ENCODE measurements at places on chromosomes 7 and 10. TPM values are rescaled to one million over a fixed set of nuclear protein-coding genes. Genes with fewer than 3 reads are reported as not detected.

DNA sequence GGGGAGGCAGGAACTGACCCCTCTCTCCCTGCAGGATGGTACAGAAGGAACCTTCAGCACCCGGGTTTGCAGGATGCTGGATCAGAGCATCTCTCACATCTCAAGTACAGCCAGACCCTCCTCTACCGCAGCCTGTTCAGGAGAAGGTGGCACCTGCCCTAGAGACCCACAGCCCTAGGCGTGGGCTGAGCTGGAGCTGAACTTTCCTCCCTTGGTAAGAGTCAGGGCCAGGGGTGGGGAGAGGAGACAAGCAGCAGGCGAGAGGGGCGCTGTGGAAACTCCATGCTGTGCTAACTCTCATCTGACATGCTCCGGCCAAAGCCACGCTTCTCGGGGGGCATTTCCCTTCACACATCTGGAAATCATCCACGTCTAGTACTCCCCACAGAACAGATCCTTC lies 154.4 kb downstream of the DIP2C start:
- DNase-seq, result no peak

MALRD1 gene
- total RNA-seq, result not detected

- DNase-seq, result no peak
These were observed 74.2 kb downstream of the TYW1B start for GRCh38 chr7:72753781-72754180.

GRCh38 chr10:7389346-7389745 lies 21.5 kb downstream of the SFMBT2 start:
- no peak for DNase-seq

GRCh38 chr10:123559066-123559822 lies 106.9 kb upstream of the GPR26 start:
- peak; percentile 56 for DNase-seq

- DNase-seq, result no peak
These were observed 115.5 kb upstream of the LAMB4 start for GRCh38 chr7:108245523-108246226.

LIPN gene
- total RNA-seq, result not detected

DNA sequence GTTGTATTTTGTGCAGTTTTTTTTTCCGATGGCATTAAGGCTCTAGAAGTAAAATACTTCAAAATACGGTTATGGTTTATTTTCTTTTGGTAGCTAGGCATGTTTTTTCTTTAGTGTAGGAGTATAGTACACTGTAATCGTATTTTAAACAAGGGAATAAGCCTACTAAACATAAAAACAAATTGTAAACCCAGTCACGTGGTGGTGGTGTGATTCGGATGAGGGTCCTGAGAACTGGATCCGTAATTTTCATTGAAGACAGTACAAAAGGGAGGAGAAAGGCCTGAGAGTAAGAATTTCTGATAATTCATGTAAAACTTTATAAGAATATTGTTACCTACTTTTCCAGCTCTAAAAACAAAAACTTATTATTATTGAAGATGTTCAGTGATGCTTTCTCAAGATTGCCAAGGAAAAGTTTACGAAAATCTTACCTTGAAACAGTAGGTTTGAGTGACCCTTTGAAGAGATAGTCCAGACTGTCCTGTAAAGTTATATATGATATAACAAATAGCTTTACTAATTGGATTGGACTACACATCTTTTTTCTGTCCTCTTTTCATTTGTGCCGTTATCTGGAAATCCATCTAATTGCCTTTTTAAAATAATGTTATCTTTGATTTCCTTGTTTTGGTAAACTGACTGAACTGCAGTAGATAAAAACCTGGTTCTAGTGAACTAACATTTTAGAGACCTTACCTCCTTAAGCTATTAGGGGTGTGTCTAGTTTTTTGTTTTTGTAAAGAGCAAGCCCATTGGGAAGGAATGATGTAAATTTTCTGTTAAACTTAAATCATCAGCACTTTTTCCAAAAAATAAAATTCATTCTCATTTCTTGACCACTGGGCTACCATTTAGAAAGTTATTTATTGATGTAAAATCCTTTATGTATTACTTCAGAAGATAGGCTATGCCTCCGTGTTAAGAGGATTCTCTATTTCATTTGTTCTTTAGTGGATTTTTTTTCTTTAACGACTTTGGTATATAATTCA lies 1.0 kb upstream of the PBLD start:
- DNase-seq, result no peak

PCLO gene
- total RNA-seq, result 2.7 TPM

DNA sequence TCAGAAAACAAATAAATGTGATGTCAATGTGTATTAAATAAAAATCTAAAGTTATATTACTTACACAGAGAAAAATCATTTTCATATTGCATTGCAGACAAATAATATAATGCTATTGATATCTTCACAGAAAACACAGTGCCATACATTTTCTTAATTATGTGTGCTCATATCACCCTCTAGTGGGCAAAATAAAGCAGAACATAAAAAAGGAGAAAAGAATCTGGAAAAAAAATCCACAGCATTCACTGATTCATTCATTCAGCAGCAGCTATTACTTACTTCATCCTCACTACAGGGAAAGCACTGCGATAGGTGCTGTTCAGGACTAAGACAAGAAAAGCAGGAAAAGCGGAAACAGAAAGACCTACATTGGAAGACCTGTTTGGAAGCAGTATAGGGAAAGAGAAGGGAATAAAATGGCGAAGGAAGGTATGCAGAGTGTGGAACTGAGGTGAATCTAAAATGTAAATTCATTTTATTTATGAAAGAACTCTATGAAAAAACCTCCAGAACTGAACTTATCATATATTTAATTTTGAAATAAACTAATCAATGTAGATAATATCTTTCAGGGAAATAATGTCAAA lies 73.2 kb downstream of the POT1 start:
- no peak for DNase-seq

DNA sequence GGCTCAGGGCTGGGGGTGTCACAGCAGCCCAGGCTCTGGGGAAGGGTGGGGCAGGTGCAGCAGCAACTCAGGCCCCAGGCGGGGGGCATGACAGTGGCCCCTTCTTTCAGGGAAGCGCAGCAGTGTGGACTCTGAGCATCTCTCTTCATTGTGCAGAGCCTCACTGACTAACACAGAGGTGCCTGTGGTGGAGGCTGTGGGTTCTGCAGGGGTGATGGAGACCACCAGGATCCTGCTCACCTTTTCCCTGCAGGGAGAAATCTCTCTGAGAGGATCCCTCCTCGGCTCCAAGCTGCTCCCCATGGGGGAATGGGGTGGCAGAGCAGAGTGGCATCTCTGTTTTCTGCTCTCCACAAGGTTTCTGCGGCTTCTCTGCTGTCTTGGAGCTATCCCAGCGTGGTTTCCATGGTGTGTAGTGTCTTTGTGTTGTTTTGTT lies 37.8 kb upstream of the SHH start:
- DNase-seq, result no peak

DNA sequence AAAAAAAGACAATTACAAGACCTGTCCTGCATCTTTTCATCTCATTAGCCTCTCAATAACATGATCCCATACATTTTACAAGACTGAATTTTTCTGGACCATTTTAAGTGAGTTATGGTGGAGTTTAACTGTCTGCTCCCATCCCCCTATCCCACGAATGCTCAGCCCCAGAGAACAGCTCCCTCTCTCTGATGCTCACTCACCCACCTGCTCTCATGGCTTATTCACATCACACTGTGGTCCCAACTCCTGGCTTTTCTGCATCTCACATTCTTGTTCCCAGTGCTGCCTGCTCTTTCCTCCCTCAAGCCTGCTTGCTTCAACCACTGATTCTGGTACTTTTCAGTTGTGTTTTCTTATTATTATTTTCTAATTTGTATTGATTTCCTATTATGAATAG lies 20.4 kb upstream of the CCSER2 start:
- no peak for DNase-seq

EXOC4 gene
- 67.9 TPM for total RNA-seq

SLC29A4 gene
- 8.7 TPM for total RNA-seq

GRCh38 chr10:33336582-33337325 lies 2.3 kb upstream of the NRP1 start:
- peak; percentile 61 for DNase-seq

C10orf71 gene
- total RNA-seq, result not detected

ELMO1 gene
- not detected for total RNA-seq

GRCh38 chr7:80760292-80760691 lies 121.8 kb downstream of the CD36 start:
- no peak for DNase-seq

DNA sequence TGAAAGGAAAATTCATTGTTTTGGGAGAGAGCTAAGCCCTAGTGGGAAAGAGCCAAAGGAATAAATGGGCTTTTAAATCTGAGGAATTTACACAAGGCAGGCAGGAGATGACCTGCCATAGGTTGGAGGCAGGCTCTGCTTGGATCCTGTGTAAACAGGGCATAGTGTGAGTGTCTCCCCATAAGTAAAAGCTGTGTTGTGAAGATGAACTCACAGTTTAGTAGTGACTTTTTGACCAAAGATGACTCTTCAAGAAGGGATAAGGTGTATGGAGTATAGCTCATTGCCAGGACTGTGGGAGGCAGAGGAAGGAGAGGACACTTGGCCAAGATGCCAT lies 63.2 kb downstream of the KAT6B start:
- DNase-seq, result no peak

ADRA2A gene
- total RNA-seq, result 0.53 TPM

DNA sequence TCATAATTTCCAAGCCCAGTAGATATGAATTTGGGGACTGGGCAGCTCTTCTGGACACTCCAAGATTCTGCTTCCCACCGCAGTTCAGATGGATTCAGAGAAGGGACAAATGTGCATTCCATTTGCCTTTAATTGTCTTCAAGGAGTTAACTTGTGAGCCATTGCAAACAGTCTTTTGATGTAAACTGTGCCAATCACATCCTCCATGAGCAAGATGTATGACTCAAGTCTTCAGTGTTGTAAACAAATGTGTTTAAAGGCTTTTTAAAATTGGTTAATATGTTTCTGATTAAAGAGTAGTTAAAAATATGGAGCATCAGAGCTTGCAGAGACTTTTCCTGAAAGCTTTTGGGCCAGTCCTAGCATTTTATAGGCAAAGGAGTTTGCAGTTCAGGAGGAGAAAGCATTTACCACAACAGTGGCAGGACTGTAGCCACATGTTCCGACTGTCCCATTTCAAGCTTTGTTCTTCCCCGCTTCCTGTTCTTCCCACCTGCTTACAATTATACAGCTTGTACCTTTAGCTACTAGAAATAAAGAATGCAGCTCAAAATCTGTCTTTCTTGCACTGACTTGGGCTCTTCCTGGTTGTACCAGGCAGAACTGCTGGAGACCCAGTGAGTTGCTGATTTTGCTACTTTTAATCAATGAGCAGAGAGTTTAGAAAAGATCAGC lies 6.2 kb downstream of the SLC18A2 start:
- DNase-seq, result no peak

DNA sequence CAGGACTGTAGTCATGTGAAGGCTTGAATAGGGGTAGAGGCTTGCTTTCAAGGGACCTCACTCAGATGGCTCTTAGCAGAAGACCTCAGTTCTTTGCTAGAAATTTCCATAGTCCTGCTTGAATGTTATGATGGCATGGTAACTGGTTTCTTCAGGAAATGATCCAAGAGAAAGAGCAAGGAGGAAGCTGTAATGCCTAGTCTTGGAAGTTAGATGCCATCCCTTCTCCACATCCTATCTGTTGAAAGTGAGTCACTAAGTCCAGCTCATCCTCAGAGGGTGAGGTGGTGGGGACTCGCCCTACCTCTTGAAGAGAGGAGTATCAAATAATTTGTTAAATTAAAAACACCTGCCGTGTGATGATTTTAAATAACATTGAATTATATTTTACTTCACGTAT lies 4.6 kb downstream of the MGAM start:
- DNase-seq, result no peak

DNA sequence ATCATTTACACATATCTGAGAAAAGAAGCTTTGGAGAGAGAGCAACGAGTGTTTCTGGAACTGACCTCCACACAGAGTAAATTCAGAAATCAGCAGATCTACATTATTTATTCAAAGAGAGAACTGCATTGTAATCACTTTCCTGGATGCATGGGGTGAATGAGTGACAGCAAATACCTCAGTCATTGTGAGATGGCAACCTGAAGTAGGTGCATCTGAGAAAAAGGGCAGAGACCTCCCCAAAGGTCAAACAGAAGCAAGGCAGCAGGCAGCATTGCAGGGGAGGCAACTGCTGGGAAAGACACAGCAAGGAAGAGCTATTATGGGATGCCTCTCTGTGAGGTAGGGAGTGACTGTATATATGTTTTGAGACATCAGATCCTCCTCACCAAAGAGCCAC lies 26.5 kb upstream of the SMIM30 start:
- no peak for DNase-seq

- DNase-seq, result no peak
These were observed 36.9 kb downstream of the PIK3CG start for GRCh38 chr7:106901828-106902441.

DNA sequence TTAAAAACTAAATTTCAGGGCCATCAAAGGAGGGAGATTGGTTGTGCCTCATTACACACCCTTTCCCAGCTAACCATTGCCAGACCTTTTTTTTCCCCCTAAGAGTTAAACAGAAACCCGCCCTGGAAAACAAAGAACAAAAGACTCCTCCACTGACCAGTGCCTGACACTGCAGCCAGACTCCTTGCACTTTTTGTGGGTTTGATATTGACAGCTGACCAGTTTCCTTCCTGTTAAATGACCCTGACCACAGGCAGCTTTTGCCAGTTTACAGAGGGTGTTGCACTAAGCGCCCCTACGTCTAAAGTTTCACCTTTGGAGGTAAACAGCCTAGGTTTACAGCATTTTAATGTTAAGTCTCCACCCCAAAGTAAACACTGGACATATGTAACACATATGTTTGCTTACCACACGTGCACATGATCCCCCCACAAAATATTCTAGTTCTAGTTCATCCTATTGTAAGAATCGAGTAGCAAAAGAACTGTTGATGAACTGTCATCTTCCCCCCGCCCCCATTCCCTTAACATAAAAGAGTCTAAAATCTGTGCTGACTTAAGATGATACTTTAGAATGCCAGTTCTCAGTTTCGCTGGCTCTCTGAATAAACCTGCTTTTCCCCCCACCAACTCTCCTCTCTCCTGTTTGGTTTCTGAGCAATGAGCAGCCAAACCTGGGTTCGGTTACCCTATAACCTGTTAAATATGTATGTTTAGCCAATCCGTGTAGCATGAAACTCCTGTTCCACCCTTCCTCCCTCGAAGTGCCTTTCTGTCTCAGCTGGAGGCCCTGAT lies 38.0 kb downstream of the FOXI2 start:
- DNase-seq, result no peak

DNA sequence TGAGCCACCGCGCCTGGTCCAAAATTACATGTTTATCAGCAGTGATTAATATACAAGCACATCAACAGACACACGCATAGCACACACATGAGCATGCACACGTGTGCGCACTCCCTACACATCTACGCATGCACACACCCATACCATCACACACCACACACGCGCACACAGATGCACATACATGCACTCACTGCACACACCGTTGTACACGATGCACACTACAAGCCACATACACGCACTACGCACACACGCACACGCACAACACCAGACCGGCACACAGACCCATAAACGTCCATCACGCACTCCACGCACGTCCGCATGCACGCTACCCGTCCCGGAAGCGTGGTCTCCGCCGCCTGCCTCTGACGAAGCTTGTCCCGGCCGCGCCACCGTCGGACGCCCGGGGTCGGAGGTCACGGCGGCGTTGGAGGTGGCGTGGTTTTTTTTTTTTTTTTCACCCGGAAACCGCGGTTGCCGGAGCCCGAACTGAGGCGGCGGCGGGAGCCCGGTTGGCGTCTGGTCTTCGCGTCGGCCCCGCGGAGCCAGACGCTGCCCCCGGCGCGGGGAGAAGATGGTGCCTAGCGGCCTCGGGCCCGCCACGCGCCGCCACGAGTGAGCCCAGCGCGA lies at the start of gene TMEM248:
TSS of gene TMEM248 (plus strand) at position 457 of the 627 bp plus-strand sequence. CDS start 20,641 bp downstream, outside the sequence.
- DNase-seq, result peak; percentile 80
